ENCODE measurements at places on chromosomes 5 and 9.

DNA sequence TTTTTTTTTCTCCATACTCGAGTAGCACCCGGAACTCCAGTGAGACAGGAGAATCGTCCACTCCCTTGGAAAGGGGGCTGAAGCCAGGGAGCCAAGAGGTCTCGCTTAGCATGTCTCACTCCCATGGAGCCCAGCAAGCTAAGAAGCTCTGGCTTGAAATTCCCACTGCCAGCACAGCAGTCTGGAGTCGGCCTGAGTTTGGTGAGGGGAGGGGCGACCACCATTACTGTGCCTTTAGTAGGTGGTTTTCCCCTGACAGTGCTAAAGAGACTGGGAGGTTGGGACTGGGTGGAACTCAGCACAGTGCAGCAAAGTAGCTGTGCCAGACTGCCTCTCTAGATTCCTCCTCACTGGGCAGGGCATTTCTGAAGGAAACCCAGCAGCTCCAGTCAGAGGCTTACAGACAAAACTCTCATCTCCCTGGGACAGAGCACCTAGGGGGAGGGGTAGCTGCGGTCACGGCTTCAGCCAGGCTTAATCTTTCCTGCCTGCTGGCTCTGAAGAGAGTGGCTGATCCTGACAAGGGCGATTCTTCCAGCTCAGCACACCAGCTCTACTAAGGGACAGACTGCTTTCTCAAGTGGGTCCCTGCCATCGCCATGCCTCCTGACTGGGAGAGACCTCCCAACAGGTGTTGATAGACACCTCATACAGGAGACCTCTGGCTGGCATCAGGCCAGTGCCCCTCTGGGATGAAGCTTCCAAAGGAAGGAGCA lies 414.5 kb upstream of the ZNF608 start:
- DNase-seq = no peak

DNA sequence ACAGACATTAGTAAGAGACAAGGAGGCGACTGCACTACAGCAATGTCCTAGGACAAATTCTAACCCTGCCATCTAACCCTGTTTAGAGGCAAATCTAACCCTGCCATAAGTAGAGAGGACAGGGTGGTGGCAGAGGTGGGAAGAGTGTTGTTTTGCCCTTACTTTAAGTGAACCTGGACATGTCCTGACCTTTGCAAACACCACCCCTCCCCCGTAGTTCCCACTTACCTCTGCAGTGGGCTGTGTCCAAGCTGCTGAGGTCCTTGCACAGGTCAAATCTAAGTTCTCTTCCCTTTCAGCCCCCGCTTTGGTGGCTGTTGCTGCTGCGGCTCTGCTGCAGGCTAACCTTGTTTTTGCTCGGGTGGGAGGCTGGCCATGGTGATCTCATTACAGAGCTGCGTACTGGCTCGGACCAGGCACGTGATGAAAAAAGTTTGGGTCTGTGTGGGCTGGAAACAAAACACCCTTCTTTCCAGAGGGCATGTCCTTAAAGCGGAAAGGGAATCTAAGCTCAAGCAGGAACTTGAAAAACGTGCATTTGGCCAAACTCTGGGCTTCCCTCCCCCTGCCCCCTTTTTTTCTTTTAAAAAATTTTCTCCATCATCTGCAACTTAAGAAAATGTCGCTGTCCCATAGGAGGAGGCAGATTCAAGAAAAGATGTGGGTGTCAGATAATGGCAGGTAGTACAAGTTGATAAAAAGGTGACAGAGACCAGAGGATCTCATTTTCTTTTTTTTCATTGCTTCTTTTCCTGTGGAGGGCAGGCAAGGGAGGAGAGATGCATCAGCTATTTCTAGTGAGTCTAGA lies at the start of gene FAXDC2:
Gene FAXDC2, minus strand, starts transcription at position 349 of the 808 bp plus-strand sequence. CDS start 12,425 bp downstream, outside the sequence.
- DNase-seq = no peak

- no peak for DNase-seq
Observed at GRCh38 chr5:127406326-127407121, 110.9 kb upstream of the PRRC1 start.

GRCh38 chr5:58201922-58202648 lies 257.8 kb downstream of the PLK2 start:
- DNase-seq = no peak

GRCh38 chr5:73263001-73263710 lies 90.2 kb downstream of the TMEM174 start:
- no peak for DNase-seq

GRCh38 chr5:165015126-165015525 lies 1509.7 kb downstream of the MAT2B start:
- no peak for DNase-seq

All from NCI-H2081 treated with DMSO at 0.1 percent for 48 hours (cell line).